ENCODE measurements at places on chromosomes 1 and 21.

DNA sequence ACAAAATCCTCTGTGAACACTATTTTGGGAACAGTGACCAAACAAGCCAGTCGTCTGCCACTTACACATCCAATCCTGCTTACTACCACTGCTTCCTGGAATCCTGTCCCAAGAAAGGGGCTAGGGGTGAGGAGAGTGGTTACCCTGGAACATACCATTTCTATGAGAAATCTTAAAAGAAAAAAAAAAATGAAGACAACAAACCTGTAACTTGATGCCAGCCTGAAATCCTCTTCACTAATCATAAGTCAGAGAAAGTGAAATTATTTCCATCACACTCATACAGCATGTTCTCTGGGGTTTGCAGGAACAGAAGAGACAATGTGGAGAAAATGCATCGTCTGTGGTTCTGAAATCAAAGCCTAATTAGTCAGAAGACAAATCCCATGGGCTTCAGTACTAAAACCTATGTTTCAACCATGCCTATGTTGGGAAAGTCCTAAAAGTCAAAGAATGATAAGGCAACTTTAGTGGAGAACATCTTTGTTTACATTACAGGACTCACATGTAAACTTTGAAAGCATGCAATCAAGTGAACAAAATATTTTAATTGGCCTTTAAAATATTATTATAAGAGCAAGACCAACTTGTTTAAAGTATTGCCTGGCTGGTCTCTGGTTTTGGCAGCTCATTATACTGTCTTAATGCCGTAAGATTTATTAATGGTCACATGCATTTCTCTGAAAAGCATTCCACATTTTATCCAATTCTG lies 220.7 kb downstream of the LTN1 start:
- DNase-seq = no peak

- no peak for DNase-seq
These were observed 486.7 kb upstream of the ZP4 start for GRCh38 chr1:238377280-238377919.

GRCh38 chr1:31757204-31757679 lies 6.9 kb downstream of the ADGRB2 start:
- no peak for DNase-seq

DNA sequence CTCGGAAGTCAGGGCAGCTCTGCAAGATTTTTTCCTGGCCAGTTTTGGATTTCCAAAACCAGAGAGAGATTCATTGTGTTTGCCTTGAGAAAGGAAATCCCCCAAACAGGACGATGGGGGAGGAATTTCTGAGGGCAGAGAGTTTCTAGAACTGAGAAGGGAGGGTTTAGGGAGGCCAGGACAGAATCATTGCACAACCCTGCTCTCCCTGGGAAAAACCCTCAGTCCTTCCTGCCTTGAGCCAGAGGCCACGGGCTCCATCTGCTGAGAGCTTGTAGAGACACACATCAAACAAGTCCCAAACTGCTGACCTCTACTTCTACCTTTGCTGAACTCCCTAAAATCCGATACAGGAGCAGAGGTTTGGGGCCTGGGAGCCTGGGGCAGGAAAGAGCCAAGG lies 99.7 kb downstream of the NMNAT2 start:
- DNase-seq = no peak

GRCh38 chr1:161313554-161314200 lies 504 bp upstream of the SDHC start:
- peak; percentile 26 for DNase-seq

GRCh38 chr1:152227310-152227928 lies 3.4 kb upstream of the HRNR start:
- DNase-seq = no peak

DNA sequence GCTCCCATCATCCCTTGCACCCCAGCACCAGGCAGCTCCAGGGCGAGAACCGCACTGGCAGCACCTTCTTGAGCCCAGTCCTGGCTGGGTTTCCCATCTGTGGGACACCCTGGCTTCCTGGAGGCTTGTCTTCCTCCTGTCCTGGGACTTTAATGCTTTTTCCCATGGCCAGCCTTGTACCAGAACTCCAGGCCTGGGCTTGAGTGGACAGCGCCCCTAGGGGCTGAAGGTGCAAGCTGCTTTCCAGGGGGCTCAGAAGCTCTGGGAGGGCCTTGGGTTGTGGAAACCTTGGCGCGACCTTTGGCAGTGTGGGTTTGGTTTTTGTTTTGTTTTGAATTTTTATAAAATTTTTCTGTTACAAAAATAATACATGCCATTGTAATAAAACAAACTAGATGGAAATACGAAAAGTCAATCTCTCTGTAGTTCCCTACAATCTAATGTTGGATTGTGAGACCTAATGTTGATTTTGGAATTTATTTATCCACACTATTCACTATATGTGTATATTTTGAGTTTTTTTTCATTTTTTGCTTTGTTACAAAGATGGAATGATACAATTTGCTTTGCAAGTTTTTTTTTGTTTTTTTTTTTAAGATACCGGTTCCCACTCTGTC lies 33.8 kb upstream of the RPL11 start:
- DNase-seq = peak; percentile 17

DNA sequence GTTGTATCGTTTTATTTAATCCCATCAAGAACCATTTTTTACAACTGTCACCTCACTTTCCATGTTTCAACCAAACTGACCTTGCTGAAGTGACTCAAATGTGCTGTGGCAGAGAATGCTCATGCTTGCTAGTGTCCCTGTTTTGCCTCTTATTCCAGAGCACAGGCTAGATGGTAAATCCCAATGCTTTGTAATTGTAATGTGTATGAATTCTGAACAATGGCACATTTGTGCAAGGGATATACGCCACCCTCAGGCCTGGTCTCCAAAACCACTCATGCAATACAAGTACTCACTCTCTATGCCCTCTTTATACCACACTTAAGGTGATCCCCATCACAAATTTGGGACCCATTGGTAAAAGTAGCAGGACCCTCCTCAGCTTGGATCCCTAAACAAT lies 313.6 kb downstream of the HHIPL2 start:
- no peak for DNase-seq

DNA sequence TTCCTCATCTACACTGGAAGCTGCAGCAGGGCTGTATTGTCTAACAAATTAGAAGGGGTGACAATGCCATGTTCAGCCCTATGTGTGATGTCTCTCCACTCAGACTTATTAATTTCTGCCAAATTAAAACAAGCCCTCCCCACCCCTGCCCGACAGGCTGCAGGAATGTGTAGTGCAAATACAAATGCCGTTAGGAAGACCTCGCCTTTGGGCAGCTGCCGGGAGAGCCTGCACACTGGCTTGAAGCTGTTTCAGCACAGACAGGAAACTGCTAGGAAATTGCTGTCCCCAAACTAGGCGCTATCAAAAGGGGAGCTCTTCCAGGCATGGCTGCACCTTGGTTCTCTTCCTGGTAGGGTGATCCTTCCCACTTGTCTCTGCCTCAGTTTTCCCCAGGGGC lies 135.2 kb downstream of the ELAVL4 start:
- no peak for DNase-seq

DNA sequence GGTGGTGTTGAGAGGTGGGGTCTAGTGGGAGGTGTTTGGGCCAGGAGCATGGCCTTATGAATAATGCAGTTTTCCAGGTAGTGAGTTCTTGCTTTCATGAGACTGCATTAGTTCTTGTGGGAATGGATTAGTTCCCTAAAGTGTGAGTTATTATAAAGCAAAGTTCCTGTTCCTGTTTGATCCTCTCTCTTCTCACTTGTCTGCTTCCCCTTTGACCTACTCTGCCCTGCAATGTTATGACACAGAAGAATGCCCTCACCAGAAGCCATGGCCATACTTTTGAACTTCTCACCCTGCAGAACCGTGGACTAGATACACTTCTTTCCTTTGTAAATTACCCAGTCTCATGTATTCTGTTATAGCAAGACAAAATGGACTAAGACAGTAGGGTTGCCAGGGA lies 53.6 kb downstream of the MAP3K7CL start:
- no peak for DNase-seq

DNA sequence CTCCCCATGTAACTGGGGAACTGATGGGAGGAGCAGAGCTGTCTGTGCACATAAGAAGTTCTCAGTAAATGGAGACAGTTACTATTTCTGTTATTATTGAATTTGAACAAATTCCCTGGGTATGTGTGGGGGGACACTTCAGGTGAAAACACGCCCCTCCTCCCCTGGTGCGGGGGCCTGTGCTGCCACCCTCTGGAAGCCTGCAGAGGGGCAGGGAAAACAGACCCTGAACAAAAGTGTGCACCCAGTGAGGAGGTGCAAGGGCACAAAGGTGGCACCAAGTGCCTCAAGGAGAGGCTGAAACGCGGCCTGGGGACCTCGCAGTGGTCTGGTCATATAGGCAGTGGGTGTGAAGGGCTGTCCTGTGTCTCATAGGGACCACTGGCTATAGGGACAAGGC lies 18.2 kb upstream of the NADK start:
- no peak for DNase-seq

DNA sequence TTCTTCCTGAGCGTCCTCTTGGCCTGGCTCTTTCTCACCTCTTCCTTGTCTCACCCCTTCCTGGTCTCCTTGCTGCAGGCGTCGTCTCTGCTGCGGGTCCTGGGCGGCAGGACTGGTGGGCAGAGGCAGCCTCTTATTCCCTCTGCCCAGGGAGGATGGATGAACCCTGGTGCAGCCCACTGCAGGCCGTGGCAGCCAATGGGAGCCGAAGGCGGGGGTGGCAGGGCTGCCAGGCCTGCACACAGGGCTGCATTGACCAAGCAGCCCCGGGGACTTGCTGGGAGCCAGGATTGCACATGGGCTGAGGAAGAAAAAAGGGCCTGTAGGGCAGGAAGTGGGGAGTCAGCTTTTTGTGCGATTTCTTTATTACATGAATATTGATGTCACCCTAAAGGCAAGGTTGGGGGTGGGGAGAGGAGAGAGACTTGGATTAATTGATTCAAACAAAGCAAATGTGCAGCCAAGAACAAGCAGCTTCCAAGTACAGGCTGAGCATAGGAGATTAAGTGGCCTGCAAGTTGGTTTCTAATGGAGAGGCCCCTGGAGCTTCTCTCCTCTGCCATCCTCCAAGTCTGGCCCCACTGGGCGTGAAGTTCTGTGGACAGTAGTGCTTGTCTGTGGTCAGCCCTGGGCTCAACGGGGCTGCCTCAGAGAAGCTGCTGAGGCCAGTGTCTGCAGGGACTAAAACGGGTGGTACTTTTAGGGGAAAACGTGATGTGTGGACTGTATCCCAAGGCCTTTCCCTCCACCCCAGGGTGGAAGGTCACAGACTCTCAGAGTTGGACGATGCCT lies at the start of gene S100B:
Gene S100B, minus strand, starts transcription at position 108 of the 792 bp plus-strand sequence. CDS start 2,667 bp downstream, outside the sequence.
- no peak for DNase-seq

DNA sequence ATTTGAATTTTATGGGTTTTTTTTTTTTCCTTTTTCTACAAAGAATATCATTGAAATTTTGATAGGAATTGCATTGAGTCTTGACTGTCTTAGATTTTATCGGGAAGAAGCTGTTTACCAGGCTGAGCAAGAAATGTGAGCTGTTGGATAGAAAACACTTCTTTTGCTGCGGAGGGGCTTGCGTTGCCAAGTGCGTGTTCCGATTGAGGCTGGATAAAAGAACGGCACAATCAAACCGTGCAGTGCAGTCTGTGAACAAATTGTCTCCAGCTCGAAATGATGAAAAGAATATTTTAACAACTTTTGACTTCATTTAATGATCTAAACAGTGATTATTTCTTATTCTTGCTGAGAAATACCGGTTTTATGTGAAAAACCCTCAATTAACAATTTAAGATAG lies 149.4 kb downstream of the RYR2 start:
- DNase-seq = no peak

DNA sequence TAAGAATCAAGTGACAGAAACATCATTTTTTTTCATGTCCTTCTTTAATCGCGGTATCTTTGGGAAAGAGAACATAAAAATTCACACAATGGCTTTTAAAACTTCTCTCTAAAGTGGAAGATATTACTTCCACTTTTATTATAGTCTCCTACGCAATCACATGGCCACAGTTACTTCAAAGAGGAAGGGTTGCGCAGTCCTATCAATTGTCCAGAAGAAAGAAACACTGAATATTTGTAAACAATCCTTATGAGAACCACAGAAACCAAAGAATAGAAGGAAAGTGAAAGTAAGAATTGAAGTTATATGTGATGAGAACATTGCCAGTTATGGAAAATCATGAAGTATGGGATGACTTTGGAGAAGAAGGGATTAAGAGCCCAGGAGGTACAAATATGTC lies 32.6 kb downstream of the CFH start:
- DNase-seq = no peak

DNA sequence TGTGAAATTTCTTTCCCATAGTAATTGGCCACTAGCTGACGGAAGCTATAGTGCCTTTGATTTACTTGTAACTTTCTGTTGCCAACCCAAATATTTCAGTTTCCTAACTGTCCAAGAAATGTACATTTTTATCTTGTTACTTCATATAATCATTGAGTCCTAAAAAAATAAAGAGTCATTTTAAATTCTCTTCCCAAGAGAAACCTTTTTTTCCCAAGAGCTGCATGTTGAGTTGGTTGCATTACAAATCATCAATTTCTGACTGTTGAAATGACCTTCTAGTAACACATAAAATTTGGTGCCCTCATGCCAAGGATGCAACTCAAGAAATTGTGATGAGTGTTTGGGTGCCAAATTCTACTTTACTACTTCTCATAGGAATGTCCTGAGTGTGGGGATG lies 61.0 kb downstream of the HMCN1 start:
- DNase-seq = no peak

GRCh38 chr1:233289676-233290075 lies 5.8 kb downstream of the PCNX2 start:
- peak; percentile 42 for DNase-seq

DNA sequence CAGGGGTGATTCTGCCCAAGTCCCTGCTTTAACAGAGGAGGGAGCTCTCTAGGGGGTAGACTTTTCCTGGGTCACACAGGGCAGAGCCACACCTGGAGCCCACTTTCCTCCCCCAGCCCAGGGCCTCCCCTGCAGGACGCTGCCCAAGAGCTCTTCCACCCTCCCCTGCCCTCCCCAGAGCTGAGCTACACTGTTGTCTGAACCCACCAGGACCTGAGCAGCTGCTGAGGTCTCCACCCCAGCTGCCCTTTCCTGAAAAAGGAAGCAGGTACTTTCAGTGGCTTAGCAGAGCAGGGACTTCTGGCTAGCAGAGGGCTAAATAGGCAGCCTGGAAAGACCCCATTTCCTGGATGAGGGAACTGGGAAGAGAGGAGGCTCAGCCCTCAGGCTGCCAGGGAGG lies 169.3 kb upstream of the ETV3 start:
- DNase-seq = no peak

DNA sequence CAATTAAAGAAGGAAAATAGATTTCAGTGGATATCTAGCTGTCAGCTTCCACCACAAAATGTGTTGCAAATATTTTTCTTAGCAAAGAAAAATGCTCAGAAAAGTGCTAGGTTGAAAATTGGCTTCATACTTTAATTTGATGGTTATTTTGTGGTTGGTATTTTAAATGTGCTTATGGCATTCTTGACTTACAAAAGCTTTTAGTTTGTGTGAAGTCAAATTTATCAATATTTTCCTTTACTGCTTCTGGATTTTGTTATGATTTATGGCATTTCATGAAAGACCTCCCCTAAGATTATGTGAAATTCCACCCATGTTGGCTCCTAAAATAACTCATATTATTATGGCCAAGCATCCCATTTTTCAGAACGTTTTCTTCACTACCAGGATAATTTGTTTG lies 51.5 kb downstream of the PSMG1 start:
- DNase-seq = no peak

- no peak for DNase-seq
These were observed 55.6 kb upstream of the MYOCOS start for GRCh38 chr1:171566467-171566866.

- no peak for DNase-seq
These were observed 181.2 kb upstream of the CSF3R start for GRCh38 chr1:36663772-36664430.

- DNase-seq = no peak
These were observed 20.4 kb downstream of the USP33 start for GRCh38 chr1:77739235-77739634.
